ENCODE measurements at places on chromosomes 16 and 17.
A peak's percentile ranks its signal among the peaks of the same experiment; 100 is the strongest.

DNA sequence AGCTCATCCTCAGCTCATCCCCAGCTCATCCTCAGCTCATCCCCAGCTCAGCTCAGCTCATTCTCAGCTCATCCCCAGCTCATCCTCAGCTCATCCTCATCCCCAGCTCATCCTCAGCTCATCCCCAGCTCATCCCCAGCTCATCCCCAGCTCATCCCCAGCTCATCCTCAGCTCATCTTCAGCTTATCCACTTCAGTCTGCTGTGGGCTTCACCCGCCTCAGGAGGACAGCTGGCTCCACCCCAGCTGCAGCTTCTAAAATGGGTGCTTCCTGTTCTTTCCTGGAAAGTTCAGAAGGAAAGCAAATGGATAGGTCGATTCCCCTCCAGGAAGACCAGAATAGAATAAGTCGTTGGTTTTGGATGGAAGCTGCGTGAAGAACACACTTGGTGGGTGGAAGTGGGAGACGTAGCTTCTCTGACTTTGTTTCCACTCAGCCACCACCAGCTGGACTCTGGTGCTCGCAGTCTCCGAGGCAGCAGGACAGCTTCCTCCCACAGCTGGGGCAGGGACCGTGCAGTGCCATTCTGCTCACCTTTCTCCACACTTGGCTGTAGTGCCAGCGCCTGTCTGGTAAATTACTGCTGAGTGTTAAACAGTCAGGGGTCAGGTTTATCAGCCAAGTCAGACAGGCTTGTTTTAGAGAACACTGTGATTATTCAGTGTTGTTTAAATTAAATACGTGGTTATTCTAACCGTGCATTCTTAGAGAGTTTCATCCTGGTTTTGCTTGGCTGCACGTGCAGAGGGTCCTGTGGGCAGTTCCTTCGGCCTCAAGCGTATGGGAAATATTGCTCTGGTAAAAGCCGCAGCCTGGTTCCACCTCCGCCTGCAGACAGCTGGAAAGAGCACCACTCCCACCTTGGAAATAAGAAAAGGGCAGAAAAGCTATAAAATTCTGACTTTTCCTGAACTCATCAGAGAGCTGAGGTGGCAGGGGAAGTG lies 61.0 kb upstream of the CHMP6 start:
- no peaks in the 10 kb centered on the region for H3K27me3 ChIP-seq
- DNase-seq = no peak
- H3K4me1 ChIP-seq = peaks cover 6% of the 10 kb centered on the region
- H3K36me3 ChIP-seq = no peaks in the 10 kb centered on the region
- H3K4me3 ChIP-seq = no peak overlapping the region

GRCh38 chr16:50448522-50448921 lies 79.7 kb upstream of the BRD7 start:
- no peak for DNase-seq
- H3K4me1 ChIP-seq = no peaks in the 10 kb centered on the region
- no peak overlapping the region for H3K27ac ChIP-seq

GRCh38 chr16:70770626-70771552 lies 30.1 kb downstream of the VAC14 start:
- no peak overlapping the region for H3K4me3 ChIP-seq
- no peaks in the 10 kb centered on the region for H3K27me3 ChIP-seq
- H3K27ac ChIP-seq = no peak overlapping the region
- peaks cover 3% of the 10 kb centered on the region for H3K4me1 ChIP-seq

DNA sequence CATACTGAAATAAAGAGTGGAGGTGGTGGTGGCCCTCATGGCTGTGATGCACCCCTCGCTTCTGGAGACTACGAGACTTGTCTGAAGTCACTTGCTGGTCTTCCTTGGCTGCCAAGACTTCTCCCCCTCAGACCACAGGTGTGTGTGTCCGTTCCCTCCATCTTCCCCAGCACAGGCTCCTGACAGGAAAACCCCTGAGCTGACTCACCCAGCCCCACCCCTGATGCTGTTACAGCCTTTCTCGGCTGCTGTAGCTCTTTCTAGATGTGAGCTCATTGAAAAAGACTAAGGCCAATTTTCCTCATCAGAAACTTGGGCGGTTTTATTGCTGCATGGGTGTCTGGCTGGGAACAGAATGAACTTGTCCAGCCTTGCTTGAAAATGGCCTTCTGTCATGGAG lies 296.9 kb downstream of the TMEM114 start:
- no peaks in the 10 kb centered on the region for H3K27me3 ChIP-seq
- H3K27ac ChIP-seq = no peak overlapping the region
- no peak for DNase-seq
- H3K4me1 ChIP-seq = no peaks in the 10 kb centered on the region
- no peaks in the 10 kb centered on the region for H3K36me3 ChIP-seq

DNA sequence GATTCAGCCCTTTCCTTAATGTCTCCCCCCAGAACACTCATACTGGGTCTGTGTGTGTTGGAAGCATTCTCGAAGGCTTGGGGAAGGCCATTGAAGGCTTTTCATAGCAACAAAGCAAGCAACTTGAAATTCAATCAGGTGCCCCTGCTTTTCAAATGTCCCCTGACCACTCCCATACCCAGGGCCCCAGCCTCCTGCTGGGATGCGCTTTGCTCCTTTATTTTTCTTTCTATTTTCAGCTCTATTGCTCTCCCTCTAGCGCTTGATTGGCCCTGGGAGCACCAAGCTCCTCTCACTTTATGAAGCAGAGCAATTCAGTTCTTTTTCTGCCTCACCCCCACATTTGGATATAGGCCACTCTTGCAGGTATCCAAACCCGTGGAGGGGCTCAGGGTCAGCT lies 92.0 kb downstream of the WSCD1 start:
- H3K4me3 ChIP-seq = no peak overlapping the region
- no peaks in the 10 kb centered on the region for H3K4me1 ChIP-seq
- H3K27ac ChIP-seq = no peak overlapping the region

GRCh38 chr16:85162478-85163277 lies 50.4 kb upstream of the CIBAR2 start:
- H3K4me3 ChIP-seq = no peak overlapping the region
- no peak for DNase-seq
- no peaks in the 10 kb centered on the region for H3K36me3 ChIP-seq

DNA sequence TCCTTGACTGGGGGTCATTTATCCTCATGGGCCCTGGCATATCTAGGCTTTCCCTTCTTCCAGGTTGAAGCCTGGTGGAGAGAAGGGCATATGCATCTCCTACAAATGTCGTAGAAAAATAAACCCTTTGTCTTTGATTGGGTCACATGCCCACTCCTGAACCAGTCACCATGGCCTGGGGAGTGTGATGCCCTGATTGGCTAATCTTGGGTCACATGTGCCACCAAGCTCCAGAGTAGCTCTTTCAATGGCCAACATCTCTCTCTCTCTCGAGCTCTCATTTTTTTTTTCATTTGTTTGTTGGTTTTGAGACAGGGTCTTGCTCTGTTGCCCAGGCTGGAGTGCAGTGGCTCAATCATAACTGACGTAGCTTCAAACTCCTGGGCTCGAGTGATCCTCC lies 5.6 kb upstream of the XPO6 start:
- peaks cover 10% of the 10 kb centered on the region for H3K4me1 ChIP-seq
- no peak for DNase-seq
- no peak overlapping the region for H3K4me3 ChIP-seq
- no peaks in the 10 kb centered on the region for H3K27me3 ChIP-seq

DNA sequence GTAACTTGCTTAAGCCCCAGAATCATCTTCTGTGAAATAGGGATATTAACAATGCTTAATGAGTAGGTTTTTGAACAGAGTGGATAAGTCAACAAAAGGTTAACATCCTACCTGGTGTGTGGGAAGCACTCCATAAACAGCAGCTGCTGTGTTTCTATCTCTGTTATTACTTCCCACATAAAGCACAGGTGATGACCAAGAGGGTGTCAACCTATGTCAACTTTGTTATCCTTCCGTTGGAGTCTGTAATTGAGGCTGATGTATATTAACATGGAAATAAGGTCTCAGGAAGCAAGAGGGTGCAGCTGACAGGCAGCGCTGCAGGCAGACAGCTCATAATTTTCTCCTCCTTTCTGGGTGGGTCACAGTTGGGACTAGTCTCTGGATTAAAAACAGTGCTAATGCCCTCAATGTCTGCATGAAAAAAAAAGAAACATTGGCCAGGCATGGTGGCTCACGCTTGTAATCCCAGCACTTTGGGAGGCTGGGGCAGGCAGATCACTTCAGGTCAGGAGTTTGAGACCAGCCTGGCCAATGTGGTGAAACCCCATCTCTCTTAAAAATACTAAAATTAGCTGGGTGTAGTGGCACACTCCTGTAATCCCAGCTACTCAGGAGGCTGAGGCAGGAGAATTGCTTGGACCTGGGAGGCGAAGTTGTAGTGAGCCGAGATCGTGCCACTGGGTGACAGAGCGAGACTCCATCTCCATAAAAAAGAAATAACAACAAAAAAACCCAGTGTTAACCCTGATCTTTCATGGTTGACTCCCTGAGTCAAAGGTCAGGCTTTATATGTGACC lies 269.6 kb downstream of the SNX29 start:
- no peak overlapping the region for H3K27ac ChIP-seq
- DNase-seq = no peak
- no peaks in the 10 kb centered on the region for H3K36me3 ChIP-seq
- no peaks in the 10 kb centered on the region for H3K4me1 ChIP-seq
- no peak overlapping the region for H3K4me3 ChIP-seq
- H3K27me3 ChIP-seq = no peaks in the 10 kb centered on the region

DNA sequence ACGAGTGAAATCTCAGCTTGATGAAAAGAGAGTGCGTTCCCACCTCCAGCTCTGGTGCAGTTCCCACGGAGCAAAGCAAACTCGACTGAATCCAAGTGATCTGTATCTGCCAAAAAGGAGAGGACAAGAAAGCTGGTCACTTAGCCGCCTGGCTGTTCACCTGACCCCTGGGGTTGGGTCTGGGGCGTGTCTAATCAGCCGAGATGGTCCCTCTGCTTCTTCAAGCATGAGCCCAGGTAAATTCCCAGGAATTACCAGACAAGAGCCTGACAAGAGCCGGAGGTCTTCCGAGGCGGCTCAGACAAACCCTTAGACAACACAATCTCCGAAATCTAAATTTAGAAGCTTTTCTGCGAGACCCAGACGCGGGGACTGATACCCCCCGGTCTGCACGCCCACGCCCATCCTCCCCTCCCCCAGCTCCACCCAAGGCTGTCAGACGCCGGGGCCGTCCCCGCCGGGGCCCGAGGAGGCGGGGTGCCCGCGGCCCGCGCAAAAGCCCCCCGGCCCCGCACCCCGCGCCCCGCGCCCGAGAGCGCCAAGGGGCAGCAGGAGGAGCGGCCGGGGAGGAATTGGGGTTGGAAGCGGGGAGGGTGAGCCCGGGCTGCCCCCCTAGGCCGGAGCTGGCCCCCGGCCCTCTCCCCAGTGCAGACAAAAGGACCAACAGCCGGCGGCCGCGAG lies 674 bp downstream of the ZNF821 start:
- peaks cover 18% of the 10 kb centered on the region for H3K4me1 ChIP-seq
- no peaks in the 10 kb centered on the region for H3K27me3 ChIP-seq
- H3K27ac ChIP-seq = peak overlapping the region; percentile 79
- no peak for DNase-seq
- H3K36me3 ChIP-seq = no peaks in the 10 kb centered on the region

DNA sequence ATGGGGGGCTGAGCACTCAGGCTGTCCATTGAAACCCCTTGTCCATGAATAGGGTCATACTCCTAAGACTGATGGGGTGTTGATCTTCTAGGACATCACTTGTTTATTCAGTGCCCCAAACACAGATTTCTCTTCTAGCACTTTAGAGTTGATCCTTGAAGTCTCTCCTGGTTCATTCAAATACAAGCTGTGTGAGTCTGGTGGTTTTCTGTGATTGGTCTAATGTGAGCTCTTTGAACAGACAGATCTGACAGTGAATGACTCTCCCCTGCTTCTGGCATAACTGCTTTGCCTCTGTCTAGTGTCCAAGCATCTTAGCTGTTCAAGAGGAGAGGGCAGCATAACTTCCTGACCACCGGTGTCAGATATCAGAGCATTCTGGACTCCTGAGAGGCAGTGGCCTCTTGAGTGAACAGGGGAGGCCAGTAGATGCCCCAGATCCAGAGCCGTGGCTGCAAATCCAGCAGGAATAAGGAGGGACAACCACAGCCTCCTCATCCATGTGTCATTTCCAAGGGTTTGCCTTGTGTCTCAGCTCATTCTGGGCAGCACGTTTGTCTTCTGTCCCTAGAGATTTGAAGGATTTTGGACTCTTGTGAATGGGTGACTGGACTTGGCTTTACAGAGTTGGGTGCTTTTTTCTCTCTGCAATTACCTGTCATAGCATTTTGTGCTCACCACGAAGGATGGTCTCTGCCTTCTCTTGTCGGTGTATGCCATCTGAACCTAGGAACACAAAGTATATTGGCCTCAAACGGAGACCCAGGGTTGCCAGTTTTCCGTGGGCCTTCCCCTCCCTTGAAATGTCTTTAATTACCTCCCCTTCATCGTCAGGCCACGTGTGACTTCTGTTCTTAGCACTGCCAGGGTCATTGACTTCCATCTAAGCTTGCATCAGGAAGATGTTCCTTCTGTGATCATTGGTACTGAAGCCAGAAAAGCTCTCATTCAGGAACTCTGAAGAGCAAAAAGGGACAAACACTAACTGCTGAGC lies 13.9 kb upstream of the CLEC18C start:
- DNase-seq = no peak
- no peak overlapping the region for H3K27ac ChIP-seq
- peaks cover 42% of the 10 kb centered on the region for H3K36me3 ChIP-seq
- H3K27me3 ChIP-seq = no peaks in the 10 kb centered on the region
- H3K4me3 ChIP-seq = no peak overlapping the region

DNA sequence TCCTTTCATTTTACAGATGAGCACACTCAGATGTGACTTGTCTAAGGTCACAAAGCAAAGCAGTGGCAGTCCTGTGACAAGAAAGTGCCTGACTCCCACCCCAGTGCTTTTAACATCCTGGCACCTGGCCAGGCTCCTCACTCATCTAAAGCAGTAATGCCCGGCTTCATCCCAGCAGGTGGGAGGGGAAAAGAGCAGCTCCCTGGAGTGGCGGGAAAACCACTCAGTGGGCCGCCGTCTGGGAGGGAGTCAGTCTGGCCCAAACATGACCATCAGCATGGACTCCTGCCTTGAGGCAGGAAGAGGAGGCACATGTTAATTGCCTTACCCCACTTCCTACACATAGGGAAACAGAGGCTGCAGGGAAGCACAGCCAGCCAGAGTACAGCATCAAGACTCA lies 2.6 kb downstream of the PCGF2 start:
- no peaks in the 10 kb centered on the region for H3K27me3 ChIP-seq
- H3K27ac ChIP-seq = peak overlapping the region; percentile 10
- no peak overlapping the region for H3K4me3 ChIP-seq
- H3K36me3 ChIP-seq = no peaks in the 10 kb centered on the region
- peaks cover 26% of the 10 kb centered on the region for H3K4me1 ChIP-seq

- H3K27ac ChIP-seq = no peak overlapping the region
- H3K4me3 ChIP-seq = no peak overlapping the region
- H3K27me3 ChIP-seq = peaks cover 11% of the 10 kb centered on the region
- no peak for DNase-seq
Measured at GRCh38 chr17:47806026-47806912, 15.3 kb downstream of the OSBPL7 start.

GRCh38 chr16:82616356-82616755 lies 10.4 kb upstream of the CDH13 start:
- no peak for DNase-seq
- peaks cover 38% of the 10 kb centered on the region for H3K27me3 ChIP-seq
- no peak overlapping the region for H3K4me3 ChIP-seq
- H3K27ac ChIP-seq = no peak overlapping the region
- H3K36me3 ChIP-seq = no peaks in the 10 kb centered on the region

All from HCT116 (cell line).